ENCODE measurements at places on chromosomes 2 and 18. TPM values are rescaled to one million over a fixed set of nuclear protein-coding genes. Genes with fewer than 3 reads are reported as not detected.

The ARHGAP25 gene
- total RNA-seq, result 121 TPM

- H3K27ac ChIP-seq, result no peak overlapping the region
- H3K27me3 ChIP-seq, result peaks cover 61% of the 10 kb centered on the region
- no peaks in the 10 kb centered on the region for H3K36me3 ChIP-seq
- no peaks in the 10 kb centered on the region for H3K4me1 ChIP-seq
Measured at GRCh38 chr2:38156436-38156835, 80.5 kb upstream of the CYP1B1 start.

The GALNT3 gene
- total RNA-seq, result 22.6 TPM

The MAP4K3 gene
- total RNA-seq, result 9.6 TPM

The INHA gene
- not detected for total RNA-seq

DNA sequence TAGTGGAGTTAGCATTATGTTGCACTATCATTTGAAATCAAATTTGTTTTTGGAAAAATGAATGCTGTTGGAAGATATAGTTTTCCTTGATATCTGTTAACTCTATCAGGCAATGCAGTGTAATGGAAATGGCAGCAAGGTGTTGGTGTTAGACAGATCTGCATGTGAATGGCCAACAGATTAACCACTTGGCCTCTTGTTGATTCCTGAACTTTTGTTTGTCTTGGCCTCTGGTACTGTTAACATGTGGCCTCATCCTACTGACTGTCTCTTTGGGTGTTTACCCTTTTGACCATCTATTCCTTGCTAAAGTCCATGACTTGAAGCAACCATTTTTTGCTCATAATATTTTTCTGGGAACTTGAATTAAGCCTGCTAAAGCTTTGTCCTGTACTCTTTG is 110.2 kb upstream of the CDH2 start:
- no peaks in the 10 kb centered on the region for H3K4me1 ChIP-seq
- no peaks in the 10 kb centered on the region for H3K27me3 ChIP-seq
- no peak overlapping the region for H3K27ac ChIP-seq
- no peak for DNase-seq

DNA sequence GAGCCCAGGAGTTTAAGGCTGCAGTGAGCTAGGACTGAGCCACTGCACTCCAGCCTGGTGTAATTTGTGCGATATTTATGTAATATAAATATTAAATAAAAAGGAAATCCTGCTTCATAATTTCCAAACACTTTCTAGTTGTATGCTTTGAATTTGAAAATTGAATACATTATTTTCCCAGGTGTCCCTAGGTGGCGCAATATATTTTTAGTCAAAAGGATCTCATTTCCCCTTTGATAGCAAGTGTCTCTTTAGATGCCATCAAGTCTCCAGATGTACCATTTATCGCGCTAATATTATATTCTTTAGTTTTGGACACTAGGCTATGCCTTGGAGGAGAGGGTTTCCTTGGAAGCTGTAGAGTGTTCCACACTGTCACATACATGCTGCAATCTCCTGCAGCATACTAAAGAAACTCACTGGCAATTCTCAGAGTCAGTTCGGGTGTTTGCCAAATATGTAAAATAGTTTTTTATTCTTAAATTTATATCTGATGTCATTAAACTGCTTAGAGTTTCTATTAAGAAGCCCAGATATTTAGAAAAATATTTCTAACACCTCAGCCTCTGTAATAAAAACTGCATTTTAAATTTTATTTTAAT is 5.6 kb upstream of the WDR7 start:
- no peaks in the 10 kb centered on the region for H3K36me3 ChIP-seq
- no peak for DNase-seq
